ENCODE measurements at places on chromosomes 5 and 9. TPM values are rescaled to one million over a fixed set of nuclear protein-coding genes. Genes with fewer than 3 reads are reported as not detected.

DNA sequence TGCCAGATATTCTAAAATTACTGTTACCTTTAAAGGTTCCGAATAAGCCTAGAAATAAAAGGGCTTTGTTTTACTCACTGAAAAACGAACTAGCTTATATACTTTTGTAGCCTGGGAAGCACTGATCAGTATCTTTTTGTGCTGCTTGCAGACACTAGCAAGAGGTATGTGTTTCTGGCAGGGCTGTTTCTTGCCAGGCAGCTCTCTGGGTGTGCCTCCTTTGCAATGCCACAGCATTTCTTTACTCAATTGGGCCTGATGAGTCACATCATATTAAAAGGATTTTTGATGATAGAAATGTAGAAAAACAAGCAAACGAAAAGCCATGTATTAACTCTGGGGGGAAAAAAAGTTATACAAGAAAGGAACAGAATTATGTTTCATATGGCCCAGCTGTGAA, 35.6 kb downstream of the CD180 start:
- no peak for DNase-seq

- DNase-seq: no peak
These were observed 215.0 kb upstream of the PANK3 start for GRCh38 chr5:168793841-168794837.

DNA sequence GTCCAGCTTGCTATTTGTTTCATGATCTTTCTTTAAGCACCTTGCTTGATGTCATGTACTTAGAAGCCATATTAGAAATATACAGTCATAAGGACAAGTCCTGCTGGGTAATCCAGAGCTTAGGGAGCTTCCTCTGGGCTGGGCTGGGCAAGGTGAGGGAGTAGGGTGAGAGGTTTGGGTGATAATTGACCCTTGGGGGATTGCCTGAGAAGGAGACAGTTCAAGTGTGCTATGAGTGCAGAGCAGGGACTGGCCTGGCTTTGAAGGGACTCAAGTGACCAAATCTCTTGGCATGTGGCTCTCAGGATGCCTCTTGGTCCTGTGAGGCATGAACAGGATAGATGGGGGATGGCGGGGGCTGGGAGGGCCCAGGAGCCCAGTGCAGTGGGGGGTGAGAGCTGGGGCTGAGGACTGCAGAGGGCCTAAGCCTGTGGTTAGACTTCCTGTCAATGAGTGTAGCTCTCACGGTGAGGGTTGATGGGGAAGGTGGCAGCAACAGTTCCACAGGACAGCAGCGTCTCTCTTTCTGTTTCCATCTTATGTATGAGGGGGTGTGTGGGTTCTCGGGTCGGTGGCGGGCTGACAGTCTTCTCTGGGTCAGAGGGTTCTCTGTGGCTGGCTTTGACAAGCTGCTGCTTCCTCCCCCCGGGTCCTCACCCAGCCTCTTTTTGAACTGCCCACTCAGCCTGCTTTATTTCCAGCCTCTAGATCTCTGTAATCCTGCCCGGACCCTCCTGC, 53.5 kb downstream of the RGS3 start:
- no peak for DNase-seq

DNA sequence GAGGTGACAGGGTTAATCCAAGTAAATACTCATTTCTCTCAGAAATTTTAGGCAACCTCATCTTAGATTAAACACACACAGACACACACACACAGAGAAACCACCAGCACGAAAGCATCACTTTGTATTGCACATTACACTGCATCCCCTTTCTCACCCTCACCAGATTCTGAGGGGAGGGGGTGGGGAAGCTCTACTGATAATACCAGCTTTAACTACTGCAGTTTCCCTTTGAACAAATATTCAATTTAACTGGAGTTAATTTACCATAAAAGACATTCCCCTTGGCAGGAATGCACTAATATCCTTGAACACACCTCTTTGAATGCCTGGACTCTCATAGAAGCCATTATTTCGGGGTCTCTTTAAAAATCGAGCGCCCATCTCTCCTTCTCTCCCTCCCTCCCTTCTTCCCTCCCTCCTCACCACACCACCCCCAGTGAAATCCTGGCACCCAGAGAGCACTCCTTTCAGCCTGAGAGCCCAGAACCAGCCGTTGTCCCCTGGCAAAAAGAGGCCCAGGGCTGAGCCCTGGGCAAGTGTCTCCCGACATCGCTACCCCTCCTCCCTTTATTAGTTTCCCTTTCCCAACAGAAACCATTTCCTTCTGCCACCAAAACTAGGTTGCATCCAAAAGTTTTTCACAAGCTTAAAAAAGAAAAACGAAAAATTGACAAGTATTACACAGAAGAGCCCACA, 2.8 kb upstream of the NFIB start:
- no peak for DNase-seq

DNA sequence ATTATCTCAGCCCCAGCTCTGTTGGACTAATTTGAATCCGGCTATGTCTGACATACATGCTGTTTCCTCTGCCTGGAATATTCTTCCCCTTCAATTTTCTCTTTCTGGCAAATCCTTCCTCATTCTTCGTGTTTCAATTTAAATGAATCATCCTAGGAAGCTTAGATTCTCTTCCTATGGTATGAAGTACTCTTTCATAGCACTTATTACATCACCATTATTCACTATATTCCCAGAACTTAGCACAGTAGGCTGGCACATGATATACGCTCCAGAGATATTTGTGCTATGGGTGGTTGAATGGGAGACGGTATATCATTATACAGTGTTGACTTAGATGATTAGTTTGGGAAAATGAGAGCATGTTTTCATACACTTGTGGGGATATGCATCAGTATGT, 91.0 kb upstream of the JAK2 start:
- DNase-seq: no peak

The NDUFA8 gene
- total RNA-seq: 51.4 TPM

- no peak for DNase-seq
These were observed 78.4 kb downstream of the TMEM161B start for GRCh38 chr5:88190106-88190834.

All from neural crest cell (in vitro differentiated cells).